ENCODE measurements at places on chromosomes 4 and X.

GRCh38 chrX:31314921-31315320 is 243.1 kb upstream of the FTHL17 start:
- DNase-seq = no peak

- no peak for DNase-seq
Observed at GRCh38 chrX:132472397-132472796, 16.4 kb downstream of the MBNL3 start.

GRCh38 chrX:51608126-51608525 is 10.6 kb downstream of the CENPVL3 start:
- DNase-seq = no peak

DNA sequence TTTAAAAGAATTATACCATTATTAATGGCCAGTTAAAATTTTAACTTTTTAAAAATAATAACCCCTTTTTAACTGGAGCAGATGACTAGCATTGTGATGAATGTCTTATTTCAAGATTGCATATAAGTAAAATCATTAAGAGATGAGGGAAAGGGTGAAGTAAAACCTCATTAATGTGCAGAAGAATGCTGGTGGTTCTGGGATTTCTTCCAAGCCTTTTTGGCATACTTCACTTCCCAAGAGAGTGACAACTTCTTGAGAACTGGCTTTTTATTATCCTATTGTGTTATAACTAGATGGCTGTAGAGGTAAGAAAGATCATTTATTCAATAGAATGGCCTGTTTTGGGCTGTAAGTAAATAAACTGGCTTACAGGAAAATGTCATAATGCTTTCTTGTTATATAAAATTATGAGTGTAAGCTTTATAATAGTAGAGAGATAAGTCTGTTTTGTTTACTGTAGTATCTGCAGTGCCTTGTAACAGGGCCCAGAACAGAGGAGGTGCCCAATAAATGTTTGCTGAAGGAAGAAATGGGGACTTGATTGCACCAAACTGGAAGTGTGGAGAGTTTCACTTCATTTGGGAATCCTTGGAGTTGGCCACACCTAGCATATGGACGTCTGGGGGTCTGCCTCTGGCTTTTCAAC is 242.9 kb upstream of the PITX2 start:
- DNase-seq = no peak

- no peak for DNase-seq
Observed at GRCh38 chr4:157220371-157220881, at the start of gene GRIA2. Gene GRIA2 (plus strand): TSS chr4:157220728. CDS start chr4:157221043, 315 bp downstream.

DNA sequence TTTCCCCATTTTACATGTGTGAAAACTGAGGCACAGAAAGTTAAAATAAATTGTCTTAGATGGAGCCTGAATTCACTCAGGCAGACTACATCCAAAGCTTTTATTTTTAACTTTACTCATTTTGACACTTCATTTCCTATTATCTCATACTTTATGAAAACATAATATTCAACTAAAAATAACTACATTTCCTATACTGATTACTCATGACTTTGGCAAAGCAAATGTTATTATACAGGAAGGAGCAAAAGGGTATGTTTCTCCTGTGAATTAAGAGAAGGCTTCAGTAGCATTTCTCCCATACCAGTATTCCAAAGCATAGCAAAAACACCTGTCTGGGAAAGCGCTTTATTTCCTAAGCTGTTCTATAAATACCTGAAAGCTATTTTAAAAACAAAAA is 178.6 kb downstream of the ADAMTS3 start:
- no peak for DNase-seq

Data from CD4-positive, alpha-beta T cell treated with Interleukin-17A for 4 hours (primary cell).